Stimulated activated CD8-positive, alpha-beta memory T cell treated with anti-CD3 and anti-CD28 coated beads, Interleukin-15, amount 100 ng/mL, for 48 hours (primary cell): ENCODE measurements at places on chromosomes 1 and 21.
A peak's percentile ranks its signal among the peaks of the same experiment; 100 is the strongest.

DNA sequence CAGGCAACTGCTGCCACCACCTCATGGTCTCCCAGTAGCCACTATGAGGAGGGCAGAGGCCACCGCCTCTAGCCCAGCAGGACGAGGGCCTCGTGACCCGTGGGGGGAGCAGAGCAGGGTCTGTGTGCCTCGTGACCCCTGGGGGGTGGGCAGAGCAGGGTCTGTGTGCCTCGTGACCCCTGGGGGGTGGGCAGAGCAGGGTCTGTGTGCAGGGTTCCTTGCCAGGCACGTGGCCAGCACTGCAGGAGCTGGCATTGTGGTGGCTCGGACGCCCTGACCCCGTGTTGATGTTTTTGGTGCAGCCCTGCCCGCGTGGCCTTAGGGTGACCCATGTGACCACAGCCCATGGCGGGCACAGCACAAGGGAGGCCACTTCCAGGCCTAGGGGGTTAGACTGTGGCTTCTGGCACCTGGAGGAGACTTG is 52.8 kb downstream of the SLX9 start:
- no peak for DNase-seq

DNA sequence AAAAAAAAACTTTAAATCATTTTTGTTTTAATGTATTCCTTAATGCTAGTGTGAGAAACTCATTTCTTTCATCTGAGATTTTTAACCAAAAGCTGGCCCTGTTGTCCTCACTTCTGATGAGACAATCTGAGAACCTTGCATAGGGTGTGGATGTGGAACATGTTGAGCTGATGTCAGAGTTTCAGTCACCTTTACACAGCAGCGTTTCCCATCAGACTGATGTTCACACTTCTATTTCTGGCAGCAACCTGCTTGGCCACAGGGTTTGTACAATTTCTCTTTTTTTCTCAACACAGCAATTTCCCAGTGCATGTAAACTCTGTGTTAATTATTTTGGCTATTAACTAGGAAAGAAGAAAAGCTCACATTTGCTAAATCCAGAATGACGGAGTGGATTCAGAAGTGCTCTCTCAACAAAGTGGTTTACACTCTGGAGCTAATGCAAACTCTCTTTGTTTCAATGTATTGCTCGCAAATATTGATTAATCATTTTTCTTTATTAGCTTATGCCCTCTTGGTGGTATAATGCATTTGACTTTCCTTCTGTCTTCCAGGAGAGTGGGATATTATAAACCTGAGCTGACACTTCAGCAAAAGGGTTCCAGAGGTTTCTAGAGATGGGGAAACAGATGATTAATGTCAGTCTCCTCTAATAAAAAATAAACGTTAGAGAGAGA is 70.5 kb upstream of the HSPA13 start:
- DNase-seq: no peak

GRCh38 chr1:160862203-160863060 is at the start of gene CD244:
CD244 (minus strand) TSS chr1:160862887; CDS start chr1:160862677, 210 bp downstream.
- DNase-seq: peak; percentile 75

GRCh38 chr1:93685918-93686317 is 4.3 kb upstream of the BCAR3 start:
- no peak for DNase-seq

- DNase-seq: no peak
Observed at GRCh38 chr1:43660355-43660754, 10.4 kb downstream of the KDM4A start.

GRCh38 chr1:147600119-147601111 is 59.1 kb downstream of the BCL9 start:
- DNase-seq: peak; percentile 33

DNA sequence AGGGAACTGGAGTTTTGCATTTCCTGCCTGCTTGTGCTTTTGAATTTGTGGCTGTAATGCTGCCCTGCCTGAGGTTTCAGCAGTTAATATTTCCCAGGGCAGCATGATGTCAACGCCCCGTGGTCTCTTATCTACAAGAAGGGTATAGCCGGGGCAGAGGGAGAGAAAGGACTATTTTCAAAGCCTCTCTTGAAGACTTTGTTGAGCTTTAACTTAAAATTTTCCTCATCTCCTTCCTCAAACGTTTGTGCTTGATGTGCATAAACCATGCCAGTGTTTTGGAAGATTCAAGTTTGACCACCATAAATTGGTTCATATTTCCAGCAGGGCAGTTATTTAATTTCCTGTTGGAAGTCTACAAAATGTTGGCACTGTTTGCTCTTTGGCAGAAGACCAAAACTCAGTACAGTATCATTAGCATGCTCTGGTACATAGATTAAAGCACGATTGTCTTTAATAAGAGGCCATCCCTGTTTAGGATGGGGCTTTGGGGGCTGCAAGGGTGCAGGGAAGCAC is 43.4 kb downstream of the ROR1 start:
- DNase-seq: no peak

- DNase-seq: no peak
Observed at GRCh38 chr1:185440877-185441276, 123.8 kb upstream of the IVNS1ABP start.

DNA sequence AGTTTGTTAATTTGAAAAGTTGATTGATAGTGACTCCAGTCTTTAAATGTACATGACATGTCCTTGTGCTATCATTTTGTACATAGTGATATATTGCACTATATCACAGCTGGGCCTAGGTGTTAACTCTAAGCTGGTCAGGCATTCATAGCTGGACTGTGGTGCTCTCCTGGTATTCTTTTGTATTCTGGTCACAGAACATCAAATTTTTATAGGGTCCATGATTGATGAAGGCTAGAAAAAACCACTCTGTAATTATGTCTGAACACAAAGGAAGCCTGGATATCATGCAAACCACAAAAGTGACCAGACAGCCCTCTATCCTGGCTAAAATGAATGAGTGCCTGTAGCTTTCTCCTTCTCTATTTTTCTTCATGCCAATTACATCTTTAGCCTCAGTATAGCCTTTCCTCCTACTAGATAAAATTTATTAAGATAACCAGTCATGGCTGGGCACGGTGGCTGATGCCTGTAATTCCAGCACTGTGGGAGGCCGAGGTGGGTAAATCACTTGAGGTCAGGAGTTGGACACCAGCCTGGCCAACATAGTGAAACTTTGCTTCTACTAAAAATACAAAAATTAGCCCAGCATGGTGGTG is 134.9 kb upstream of the B3GALT2 start:
- no peak for DNase-seq

DNA sequence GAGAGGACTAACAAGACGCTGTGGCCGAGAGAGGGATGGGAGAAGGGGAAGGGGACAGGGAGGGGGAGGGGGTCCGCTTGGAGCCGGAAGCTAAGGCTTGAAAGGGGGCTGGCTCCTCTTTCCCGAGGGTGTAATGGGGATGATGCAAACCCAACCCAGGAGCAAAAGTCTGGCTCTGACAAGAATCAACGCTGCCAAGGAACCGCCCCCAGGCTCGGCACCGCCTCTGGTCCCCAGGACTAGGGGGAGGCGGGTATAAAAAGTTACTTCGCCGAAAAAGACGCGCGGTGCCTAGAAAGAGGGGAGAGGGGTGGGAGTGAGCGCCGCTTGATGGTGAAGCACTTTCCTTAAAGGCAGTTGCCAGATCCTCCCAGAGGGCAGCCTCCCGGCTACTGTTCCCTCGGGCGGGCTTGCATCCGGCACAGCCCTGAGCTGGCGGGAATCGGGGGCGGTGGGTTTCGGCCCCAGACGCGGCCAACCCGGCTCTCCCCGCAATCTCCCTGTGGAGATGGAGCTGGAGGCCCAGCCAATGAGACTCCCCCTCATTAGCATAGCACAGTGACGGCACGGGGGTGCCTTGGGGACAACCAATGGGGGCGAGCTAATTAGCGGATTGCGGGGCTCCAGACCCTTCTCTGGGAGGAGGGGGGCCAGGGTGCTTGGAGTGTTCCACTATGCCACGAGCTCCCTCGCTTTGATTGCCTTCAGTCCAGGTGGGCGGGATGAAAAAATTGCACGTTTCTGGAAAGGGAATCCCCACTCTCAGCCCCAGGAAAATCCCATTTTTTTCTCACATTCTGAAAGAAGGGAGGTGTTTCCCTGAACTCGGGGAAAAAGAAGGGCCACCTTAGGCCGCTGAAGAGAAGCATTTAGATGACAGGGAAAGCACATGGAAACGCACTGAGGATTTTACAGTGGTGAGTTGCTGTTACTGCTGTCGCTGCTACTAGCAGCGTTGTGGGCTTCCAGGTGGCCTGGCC is at the start of gene KCNT2:
TSS of gene KCNT2 (minus strand) at position 51 of the 980 bp plus-strand sequence. CDS start 131 bp downstream, outside the sequence.
- DNase-seq: no peak

DNA sequence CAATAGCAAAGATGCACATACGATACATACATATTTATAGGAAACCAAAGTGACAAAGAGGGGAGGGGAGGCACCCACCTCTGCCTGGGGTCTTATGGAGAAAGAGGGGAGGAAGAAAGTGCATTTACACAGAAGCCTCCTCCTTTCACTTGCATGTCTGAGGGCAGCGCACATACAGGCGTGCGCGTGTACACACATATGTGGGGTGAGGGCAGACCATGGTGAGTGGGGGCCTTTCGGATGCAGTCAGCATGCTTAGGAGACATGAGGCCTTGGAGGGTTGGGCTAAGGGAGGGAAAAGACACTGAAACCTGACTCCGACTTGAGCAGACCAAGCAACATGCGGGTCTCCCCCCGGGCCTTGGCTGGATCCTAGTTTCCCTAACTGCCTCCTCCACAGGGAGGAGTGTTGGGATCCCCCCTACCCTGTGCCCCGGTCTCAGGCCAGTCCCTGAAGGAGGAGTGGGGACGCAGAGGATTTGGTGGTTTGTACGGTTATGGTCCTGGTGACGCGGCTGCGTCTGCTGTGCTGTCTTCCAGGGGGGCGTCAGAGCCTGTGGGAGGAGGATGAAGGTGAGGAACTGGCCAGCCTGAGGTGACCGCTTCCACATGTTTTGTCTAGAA is 15.2 kb downstream of the LRRC71 start:
- DNase-seq: no peak

GRCh38 chr1:3018051-3018471 is 3.2 kb upstream of the ACTRT2 start:
- DNase-seq: no peak

GRCh38 chr1:93353286-93353685 is 7.6 kb downstream of the DR1 start:
- DNase-seq: no peak

DNA sequence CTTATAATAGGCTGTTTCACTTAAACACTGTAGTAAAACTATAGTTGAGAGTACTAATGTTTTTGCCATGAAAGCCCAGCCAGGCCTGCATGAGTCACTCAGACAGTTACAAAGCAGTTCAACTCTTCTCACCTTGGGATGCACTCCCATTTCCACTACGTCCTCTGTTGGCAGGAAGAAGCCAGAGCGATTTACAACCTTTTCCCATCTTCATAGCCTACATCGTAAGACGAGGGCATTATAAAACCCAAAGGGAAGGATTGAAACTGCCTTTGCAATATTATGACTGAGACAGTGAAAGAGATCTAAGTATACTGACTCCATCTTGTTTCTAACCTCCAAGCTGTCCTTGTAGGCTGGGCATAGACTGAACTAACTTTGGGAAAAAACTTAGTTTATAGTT is 71.8 kb upstream of the CSF1 start:
- no peak for DNase-seq

DNA sequence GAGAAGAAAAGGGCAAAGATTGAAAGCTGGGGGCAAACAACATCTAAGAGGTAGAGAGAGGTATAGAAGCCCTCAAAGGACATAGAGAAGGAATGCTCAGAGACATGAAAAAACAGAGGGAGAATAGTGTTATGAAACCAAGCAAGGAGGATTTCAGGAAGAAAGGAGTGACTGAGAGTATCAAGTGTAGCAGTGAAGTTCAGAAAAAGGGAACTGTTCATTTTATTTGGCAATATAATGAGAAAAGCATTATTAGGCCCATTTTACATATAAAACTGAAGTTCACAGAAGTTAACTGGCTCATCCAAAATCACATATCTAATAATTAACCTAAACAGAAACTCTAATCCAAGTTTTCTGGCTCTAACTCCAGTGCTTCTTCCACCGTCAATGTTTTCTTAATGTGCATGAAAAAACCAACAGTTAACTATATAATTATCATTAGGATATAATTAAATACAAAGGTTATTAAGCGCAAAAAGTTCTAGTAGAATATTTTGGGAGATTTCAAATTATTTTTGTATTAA is 17.7 kb downstream of the NEXN start:
- DNase-seq: no peak

GRCh38 chr1:150846473-150847146 is 29.8 kb downstream of the ARNT start:
- DNase-seq: no peak

DNA sequence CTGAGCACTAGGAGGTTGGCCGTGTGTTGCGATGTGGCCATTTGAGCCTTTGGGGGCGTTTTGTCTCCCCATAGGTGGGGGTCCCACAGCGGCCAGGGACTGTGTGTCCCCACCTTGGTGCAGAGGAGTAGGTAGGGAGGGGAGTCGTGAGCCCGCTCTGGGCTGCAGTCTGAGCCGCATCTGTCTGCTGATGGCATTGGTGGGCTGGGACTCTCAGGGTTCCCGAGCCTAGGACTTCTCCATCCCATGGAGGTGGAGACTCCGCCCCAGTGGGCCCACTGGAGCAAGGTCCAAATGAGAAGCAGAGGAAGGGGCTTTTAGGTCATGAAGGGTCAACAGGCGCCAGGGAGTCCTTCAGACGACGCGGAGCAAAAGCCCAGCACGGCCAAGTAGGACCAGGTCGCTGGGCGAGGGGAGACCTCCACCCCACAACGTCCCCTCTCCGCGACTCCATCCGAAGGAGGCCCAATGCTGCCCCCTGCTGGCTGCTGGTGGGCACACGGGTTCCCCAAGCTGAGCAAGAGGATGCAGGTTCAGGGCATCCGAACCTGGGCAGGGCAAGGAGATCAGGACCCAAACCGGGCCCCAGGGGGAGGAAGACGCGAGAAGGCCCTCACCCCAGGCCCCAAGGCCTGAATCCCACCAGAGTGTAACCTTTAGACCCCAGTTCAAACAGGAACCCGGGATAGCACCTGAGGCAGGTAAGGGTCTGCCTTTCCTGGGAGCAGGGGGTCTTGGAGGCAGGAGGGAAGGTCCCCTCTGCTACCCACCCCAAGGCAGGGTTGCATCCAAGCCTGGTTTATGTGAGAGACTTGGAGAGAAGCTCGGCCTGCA is 14.9 kb downstream of the TTC34 start:
- DNase-seq: peak; percentile 27

GRCh38 chr1:177490036-177490639 is 319.4 kb downstream of the BRINP2 start:
- DNase-seq: no peak

GRCh38 chr21:9008636-9009035 is 1512.7 kb upstream of the TPTE start:
- no peak for DNase-seq

DNA sequence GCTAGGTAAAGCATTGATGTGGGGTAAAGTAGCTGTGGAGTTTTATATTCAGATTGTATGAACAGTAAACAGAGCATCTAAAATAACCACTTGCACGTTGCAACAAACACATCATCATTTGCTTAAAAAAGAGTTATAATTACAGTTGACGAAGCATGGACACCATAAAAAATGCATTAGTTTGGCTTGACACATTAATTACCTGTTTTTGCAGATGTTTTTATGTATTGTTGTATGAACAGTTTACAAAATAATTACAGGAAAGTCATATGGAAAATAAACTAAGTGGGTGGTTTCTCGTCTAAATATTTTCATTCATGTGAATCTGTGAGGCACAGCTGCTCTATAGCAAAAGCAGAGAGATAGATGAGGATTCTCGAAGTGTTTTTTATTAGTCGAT is 108.3 kb downstream of the RPS6KC1 start:
- no peak for DNase-seq

- DNase-seq: no peak
Observed at GRCh38 chr1:170927955-170928840, 7.1 kb upstream of the MROH9 start.

- DNase-seq: no peak
Observed at GRCh38 chr1:8649027-8649426, 168.4 kb downstream of the RERE start.
